ENCODE measurements at places on chromosomes 6 and 20. TPM values are rescaled to one million over a fixed set of nuclear protein-coding genes. Genes with fewer than 3 reads are reported as not detected.

DNA sequence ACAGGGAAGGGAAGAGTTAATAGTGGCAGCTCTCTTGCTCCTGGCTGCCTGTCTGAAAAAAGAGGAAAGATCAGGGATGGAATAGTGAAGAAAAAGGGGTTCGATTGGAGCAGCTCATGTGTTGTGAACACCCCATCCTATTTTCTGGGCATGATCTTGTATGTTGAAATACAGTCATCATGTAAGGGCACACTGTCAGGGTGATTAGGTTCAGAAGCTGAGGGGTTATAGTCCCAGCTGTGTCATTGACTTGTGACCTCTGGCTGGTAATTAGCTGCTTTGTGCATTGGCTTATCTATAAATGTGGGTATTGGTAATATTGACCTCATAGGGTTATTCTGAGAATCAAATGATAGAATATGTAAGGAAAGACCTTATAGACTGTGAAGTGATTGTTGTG lies 30.1 kb downstream of the PHF20 start:
- H3K36me3 ChIP-seq, result peaks cover 45% of the 10 kb centered on the region
- no peak overlapping the region for H3K27ac ChIP-seq
- DNase-seq, result no peak
- peaks cover 1% of the 10 kb centered on the region for H3K4me1 ChIP-seq
- H3K4me3 ChIP-seq, result no peak overlapping the region

DNA sequence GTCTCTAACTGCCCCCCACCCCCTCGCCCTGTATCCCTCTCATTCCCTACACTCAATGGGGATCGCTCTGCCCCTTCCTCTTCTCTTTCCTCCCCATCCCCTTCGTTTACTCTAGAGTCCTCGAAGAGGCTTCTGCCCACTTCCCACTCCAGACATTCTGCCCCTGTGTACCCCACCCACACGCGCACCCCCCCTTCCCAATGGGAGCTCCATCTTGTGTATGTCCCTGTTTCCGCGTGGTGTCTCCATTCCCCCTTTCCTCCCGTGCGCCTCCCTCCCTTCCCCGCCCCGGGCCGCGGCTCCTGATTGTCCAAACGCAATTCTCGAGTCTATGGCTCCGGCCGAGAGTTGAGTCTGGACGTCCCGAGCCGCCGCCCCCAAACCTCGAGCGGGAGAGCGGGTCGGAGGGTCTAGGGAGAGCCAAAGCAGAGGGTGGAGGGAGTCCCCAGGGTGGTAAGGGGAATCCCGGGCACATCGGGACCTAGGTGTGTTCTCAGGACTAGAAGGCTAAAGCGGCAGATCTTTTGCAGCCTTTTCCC lies 679 bp upstream of the RING1 start:
- H3K36me3 ChIP-seq, result peaks cover 29% of the 10 kb centered on the region
- DNase-seq, result peak; percentile 65
- H3K27me3 ChIP-seq, result no peaks in the 10 kb centered on the region

- H3K4me1 ChIP-seq, result no peaks in the 10 kb centered on the region
- no peaks in the 10 kb centered on the region for H3K36me3 ChIP-seq
- no peak overlapping the region for H3K27ac ChIP-seq
- no peaks in the 10 kb centered on the region for H3K27me3 ChIP-seq
- H3K4me3 ChIP-seq, result no peak overlapping the region
- peak; percentile 57 for DNase-seq
These were observed 92.2 kb downstream of the CEP57L1 start for GRCh38 chr6:109187399-109188114.

Gene DSP
- 22.8 TPM for total RNA-seq

- H3K27ac ChIP-seq, result no peak overlapping the region
- no peak overlapping the region for H3K4me3 ChIP-seq
- H3K4me1 ChIP-seq, result no peaks in the 10 kb centered on the region
- no peak for DNase-seq
These were observed 83.4 kb downstream of the ELOVL4 start for GRCh38 chr6:79864001-79864400.

- H3K4me1 ChIP-seq, result peaks cover 17% of the 10 kb centered on the region
- H3K36me3 ChIP-seq, result no peaks in the 10 kb centered on the region
- H3K27ac ChIP-seq, result no peak overlapping the region
- H3K4me3 ChIP-seq, result peak overlapping the region; percentile 66
- no peak for DNase-seq
These were observed 2.0 kb downstream of the BACH2 start for GRCh38 chr6:90294614-90294988.

DNA sequence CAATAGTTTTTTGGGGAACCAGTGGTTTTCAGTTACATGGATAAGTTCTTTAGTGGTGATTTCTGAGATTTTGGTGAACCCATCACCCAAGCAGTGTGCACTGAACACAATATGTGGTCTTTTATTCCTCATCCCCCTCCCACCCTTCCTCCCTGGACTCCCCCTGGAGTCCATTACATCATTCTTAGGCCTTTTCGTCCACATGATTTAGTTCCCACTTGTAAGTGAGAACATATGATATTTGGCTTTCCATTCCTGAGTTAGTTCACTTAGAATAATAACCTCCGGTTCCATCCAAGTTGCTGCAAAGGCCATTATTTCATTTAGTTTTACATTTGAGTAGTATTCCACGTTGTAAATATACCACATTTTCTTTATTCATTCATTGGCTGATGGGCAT lies 28.3 kb downstream of the RPP40 start:
- H3K4me1 ChIP-seq, result no peaks in the 10 kb centered on the region
- H3K27me3 ChIP-seq, result no peaks in the 10 kb centered on the region
- no peak overlapping the region for H3K27ac ChIP-seq
- no peaks in the 10 kb centered on the region for H3K36me3 ChIP-seq
- no peak overlapping the region for H3K4me3 ChIP-seq

Gene TMEM217
- total RNA-seq, result 1.1 TPM

DNA sequence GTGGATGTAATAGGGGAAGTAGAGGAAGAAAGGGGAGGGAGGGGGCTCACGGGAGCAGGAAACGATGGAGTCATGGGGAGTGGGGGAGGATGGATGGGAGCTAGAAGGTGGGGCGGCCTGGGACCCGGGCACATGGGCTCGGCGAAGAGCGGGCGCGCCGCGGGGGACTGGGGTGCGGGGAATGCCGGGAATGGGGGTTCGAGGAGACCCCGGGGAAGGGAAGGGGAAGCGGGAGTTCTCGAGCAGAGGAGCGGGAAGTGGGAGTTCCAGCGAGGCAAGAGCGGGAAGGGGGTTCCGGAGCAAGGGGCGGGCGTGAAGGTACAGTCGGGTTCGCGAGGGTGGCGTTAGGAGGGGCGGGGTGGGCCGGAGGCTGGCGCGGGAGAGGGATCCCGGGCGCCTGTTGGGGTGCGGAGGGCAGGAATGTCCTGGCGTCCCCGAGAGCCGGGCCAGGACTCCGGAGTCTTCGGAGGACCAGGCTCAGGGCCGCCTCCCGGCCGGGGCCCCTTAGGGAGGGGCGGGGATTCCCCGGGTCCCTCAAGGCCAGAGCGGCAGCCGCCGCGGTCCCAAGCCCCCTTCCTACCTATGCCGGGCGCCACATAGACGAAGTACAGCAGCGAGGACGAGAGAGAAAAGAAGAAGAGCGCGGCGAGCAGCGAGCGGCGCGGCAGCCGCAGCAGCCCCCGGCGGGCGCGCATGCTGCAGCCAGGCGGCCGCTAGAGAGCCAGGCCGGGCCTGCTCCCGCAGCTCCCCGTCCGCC lies 504 bp downstream of the B4GALT5 start:
- H3K27me3 ChIP-seq, result no peaks in the 10 kb centered on the region
- H3K4me1 ChIP-seq, result peaks cover 46% of the 10 kb centered on the region
- no peaks in the 10 kb centered on the region for H3K36me3 ChIP-seq
- peak overlapping the region; percentile 91 for H3K27ac ChIP-seq
- peak overlapping the region; percentile 91 for H3K4me3 ChIP-seq

DNA sequence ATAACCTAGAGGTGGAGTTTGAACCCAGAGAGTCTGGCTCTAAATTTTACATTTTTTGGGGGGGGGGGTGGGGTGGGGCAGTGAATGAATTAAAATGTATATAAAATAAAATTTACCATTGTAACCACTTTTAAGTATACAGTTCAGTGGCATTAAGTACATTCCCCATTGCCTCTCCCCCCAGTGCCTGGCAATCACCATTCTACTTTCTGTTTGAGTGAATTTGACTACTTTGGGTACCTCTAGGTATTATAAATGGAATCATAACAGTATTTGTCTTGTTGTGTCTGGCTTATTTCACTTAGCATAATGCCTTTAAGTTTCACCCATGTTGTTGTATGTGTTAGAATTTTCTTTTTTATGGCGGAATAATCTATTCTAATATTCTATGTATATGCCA lies 2.7 kb downstream of the FAM110A start:
- H3K36me3 ChIP-seq, result no peaks in the 10 kb centered on the region
- peaks cover 2% of the 10 kb centered on the region for H3K27me3 ChIP-seq
- H3K27ac ChIP-seq, result no peak overlapping the region
- H3K4me1 ChIP-seq, result peaks cover 65% of the 10 kb centered on the region
- no peak overlapping the region for H3K4me3 ChIP-seq

GRCh38 chr6:138970856-138971425 lies 17.1 kb downstream of the REPS1 start:
- peak overlapping the region; percentile 44 for H3K27ac ChIP-seq
- no peak for DNase-seq
- no peak overlapping the region for H3K4me3 ChIP-seq

DNA sequence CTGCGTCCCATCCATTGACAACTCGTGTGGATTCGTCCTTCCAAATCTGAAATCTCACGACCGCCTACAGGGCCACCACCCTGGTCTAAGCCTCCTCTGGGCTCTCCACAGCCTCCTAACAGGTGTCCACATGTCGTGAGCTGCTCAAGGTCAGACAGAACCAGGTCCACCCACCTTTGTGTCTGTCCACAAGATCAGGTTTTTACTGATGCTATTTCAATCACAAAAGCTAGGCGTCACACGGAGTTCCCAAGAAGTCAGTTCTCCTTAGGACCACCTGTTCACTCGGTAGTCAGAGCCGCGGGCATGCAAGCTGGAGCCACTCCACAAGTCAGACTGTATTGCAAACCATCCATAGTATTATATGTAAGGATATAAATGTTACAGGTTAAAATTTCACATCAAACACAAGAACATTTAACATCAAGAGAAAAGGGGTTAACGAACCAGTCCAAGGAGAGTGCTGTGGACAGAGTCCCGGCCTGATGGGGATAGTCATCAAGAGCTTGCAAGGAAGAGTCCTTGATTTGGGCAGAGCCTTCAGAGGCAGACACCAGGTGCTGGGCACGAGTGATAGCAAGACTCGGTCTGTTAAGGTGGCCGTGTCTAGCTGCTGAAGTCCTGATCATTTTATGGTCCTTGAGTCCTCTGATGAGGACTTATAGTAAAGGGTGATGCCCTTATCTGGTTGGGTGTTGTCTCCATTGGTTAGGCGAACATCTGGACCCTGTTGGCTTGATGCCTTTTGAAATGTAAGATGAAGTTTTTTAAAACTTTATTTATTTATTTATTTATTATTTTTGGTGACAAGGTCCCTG lies 731 bp upstream of the DNPH1 start:
- no peaks in the 10 kb centered on the region for H3K36me3 ChIP-seq
- peaks cover 15% of the 10 kb centered on the region for H3K4me1 ChIP-seq
- no peaks in the 10 kb centered on the region for H3K27me3 ChIP-seq
- H3K27ac ChIP-seq, result no peak overlapping the region

Gene CAP2
- total RNA-seq, result 4.7 TPM

DNA sequence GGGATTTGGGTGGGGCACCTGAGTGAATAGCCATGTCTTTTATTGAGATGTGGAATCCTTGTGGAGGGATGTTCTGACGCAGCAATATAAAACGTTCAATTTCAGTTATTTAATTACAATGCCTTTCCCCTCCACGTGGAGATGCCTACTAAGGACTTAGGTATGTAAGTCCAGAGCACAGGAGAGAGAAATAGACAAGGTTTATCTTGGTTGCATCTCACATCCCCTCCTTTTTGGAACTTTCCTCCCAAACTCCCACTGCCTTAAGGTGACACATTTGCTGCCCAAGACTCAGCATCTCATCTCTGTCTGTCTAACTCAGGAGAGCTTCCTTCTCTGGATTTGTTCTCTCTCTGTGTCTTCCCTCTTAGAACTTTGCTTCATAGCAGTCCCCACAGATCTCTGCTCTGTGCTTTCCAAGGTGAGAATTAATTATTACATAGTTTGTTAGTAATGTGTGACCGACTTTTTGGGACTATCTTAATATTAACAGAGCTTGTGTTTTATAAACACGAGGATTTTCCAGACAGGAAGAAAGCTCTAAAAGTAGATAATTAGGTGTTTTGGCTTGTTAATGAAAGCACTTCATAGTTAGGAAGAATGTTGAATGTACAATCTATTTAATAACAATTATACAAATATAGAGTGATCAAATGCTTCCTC lies 52.6 kb downstream of the COL19A1 start:
- no peaks in the 10 kb centered on the region for H3K4me1 ChIP-seq
- H3K27me3 ChIP-seq, result no peaks in the 10 kb centered on the region
- no peak overlapping the region for H3K4me3 ChIP-seq
- H3K27ac ChIP-seq, result no peak overlapping the region
- no peaks in the 10 kb centered on the region for H3K36me3 ChIP-seq

Gene CYB5R4
- 35.4 TPM for total RNA-seq

- no peaks in the 10 kb centered on the region for H3K36me3 ChIP-seq
- no peak for DNase-seq
- no peaks in the 10 kb centered on the region for H3K27me3 ChIP-seq
- no peak overlapping the region for H3K27ac ChIP-seq
- H3K4me1 ChIP-seq, result no peaks in the 10 kb centered on the region
These were observed 311.6 kb upstream of the ECI2 start for GRCh38 chr6:4446982-4447381.

- no peaks in the 10 kb centered on the region for H3K4me1 ChIP-seq
- DNase-seq, result no peak
- no peak overlapping the region for H3K27ac ChIP-seq
- no peaks in the 10 kb centered on the region for H3K36me3 ChIP-seq
These were observed 6.6 kb upstream of the SPO11 start for GRCh38 chr20:57323034-57323433.

Gene TRIM40
- not detected for total RNA-seq

DNA sequence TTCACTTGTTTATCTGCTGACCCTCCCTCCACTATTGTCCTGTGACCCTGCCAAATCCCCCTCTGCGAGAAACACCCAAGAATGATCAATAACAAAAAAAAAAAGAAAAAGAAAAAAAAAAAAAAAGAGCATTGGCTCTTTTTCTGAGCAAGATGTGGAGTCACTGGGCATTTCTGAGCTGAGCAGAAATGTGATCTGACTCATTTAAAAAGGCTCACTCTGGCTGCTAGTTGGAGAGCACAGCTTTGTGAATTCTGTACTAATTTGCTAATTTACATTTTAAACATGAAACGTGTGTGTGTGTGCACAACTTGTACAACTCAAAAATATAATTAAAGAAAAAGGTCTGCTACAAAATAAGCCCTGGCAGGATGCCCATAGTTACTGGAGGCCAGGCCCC lies 20.2 kb downstream of the SCML4 start:
- no peak overlapping the region for H3K4me3 ChIP-seq
- no peaks in the 10 kb centered on the region for H3K36me3 ChIP-seq
- DNase-seq, result no peak
- no peaks in the 10 kb centered on the region for H3K4me1 ChIP-seq

Gene HCRTR2
- not detected for total RNA-seq

GRCh38 chr20:50121858-50122271 lies 8.9 kb upstream of the UBE2V1 start:
- H3K4me1 ChIP-seq, result peaks cover 10% of the 10 kb centered on the region
- H3K4me3 ChIP-seq, result no peak overlapping the region
- no peak overlapping the region for H3K27ac ChIP-seq
- H3K36me3 ChIP-seq, result peaks cover 38% of the 10 kb centered on the region
- no peak for DNase-seq
